ENCODE measurements at places on chromosomes 3 and 15. TPM values are rescaled to one million over a fixed set of nuclear protein-coding genes. Genes with fewer than 3 reads are reported as not detected.

The MAP3K13 gene
- total RNA-seq = 13.7 TPM

The LRRK1 gene
- total RNA-seq = 25.4 TPM

The IL17RD gene
- total RNA-seq = 1.1 TPM

The IL5RA gene
- total RNA-seq = not detected
